Bronchus fibroblast of lung (primary cell): ENCODE measurements at places on chromosomes 5 and 9. TPM values are rescaled to one million over a fixed set of nuclear protein-coding genes. Genes with fewer than 3 reads are reported as not detected.

BRD9 gene
- 34.5 and 35.6 TPM in 2 replicates for total RNA-seq

NDFIP1 gene
- total RNA-seq = 48.8 and 58.2 TPM in 2 replicates

ADGRD2 gene
- not detected in 2 replicates for total RNA-seq

ABO gene
- not detected in 2 replicates for total RNA-seq

TMEM161B gene
- total RNA-seq = 4.8 and 6.1 TPM in 2 replicates
